ENCODE measurements at places on chromosomes 1 and 21.

- DNase-seq: no peak
Measured at GRCh38 chr1:208855403-208855802, 611.2 kb upstream of the PLXNA2 start.

DNA sequence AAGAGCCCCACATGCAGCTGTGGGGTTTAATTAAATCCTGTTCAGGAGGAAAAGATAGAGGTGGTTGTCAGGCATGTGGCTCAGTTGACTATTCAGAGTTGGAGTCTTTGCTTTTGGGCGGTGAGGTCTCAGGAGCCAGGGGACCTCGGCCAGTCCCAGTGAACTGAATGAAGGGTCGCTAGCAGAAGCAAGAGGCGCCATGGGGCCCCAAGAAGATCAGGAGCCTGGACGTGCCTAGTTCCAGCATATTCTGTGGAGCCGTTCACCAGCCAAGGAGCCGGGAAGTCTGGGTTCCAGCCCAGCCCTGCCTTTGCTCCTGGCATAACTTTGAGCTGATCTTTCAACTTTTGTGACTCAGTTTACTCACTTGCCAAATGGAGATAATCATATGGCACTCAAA lies 217.7 kb upstream of the IRF2BP2 start:
- no peak for DNase-seq

DNA sequence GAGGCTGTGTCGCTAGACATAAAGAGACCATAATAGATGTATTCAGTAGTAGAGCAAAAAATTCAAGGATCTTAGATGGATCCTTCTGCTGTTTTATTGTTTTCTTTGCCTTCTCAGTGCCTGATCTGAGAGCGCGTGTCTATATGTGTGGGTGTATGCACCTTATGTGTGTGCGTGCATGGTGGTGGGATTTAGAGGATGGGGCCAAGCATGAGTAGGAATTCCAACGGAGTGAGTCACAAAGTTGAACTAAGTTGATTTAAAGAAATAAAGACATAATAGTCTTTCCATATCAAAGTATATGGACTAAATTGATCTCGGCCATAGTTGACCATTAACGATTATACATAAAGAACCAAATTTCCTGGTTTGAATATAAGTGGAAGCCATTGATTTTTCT lies 178.7 kb downstream of the CYYR1 start:
- no peak for DNase-seq

DNA sequence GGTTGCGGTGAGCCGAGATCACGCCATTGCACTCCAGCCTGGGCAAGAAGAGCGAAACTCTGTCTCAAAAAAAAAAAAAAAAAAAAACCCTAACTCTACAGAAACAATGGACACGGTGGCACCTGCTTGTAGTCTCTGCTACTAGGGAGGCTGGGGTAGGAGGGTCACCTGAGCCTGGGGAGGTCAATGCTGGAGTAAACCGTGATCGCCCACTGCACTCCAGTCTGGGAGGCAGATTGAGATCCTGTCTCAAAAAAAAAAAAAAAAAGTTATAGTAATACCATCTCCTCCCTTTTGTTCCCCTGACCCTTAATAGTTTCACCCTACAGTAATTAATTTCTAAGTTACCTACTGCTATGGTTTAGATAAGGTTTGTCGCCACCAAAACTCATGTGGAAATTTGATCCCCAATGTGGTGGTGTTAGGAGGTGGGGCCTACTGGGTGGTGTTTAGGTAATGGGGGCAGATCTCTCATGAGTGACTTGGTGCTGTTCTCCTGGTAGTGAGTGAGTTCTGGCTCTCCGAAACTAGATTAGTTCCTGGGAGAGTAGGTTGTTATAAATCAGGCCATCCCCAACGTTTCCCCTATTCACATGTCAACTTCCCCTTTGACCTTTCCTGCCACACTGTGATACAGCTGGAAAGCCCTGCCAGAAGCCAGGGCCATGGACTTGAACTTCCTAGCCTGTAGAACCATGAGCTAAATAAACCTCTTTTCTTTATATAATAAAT lies 9.8 kb downstream of the FBXO42 start:
- no peak for DNase-seq

DNA sequence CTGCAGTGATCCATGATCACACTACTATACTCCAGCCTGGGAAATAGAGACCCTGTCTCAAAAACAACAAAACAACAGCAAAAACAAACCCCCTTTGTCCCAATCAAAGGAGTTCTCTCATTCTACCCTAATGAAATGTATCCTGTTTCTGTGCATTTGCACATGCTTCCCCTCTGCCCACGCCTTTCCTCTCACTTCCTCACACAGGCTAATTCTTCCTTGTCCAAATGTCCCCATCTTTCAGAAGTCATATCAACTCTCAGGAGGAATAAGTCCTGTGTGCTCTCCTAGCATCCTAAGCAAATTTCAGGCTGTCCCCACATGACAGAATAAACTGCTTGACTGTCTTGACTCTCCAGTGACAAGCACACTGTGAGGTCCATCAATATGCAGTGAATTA lies 8.1 kb upstream of the ATP1B1 start:
- no peak for DNase-seq

DNA sequence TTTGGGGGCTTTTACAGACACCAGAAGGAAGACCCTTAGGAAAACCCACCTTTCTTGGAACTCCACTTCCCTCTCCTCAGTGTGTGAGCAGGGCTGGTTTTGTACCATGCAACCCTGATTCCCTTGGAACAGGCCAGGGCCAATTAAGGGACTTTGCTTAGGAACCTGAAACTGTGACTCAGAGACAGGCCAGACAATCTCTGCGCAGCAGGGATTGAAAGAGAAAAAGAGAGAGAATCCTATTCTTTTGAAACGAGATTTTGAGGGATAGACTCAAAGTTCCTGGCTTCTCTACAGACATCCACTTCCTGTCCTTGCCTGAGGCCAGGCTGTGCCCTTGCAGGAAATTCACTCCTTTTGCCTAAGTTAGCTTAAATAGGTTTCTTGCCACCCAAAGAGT lies 23.1 kb upstream of the C1orf198 start:
- DNase-seq: no peak

GRCh38 chr1:153509036-153509435 lies 26.8 kb downstream of the S100A6 start:
- DNase-seq: no peak

DNA sequence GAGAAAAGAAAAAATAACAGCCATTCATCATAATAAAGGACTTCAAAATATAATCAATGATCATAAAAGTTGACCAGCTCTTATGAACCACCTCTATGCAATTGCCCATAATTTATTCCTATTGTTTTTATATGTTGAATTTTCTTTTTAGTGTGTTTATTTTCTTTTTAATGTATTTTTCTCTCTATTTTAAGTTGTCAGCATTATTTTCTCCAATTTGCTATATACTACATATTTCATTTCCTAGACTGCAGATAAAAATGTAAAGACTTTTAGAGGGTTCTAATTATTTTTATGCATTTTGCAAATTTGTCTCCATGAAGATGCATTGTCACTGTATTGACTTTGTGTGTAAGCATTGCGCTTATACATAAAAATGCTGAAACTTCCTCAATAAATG lies 58.4 kb downstream of the MROH9 start:
- no peak for DNase-seq

GRCh38 chr21:44701541-44701940 lies 4.6 kb downstream of the KRTAP10-12 start:
- DNase-seq: no peak
